Activated CD8-positive, alpha-beta T cell treated with anti-CD3 and anti-CD28 coated beads, Interleukin-2, amount 10 ng/mL, durations not matched to agents 7 days and 5 days (primary cell): ENCODE measurements at places on chromosomes 6 and 20.

DNA sequence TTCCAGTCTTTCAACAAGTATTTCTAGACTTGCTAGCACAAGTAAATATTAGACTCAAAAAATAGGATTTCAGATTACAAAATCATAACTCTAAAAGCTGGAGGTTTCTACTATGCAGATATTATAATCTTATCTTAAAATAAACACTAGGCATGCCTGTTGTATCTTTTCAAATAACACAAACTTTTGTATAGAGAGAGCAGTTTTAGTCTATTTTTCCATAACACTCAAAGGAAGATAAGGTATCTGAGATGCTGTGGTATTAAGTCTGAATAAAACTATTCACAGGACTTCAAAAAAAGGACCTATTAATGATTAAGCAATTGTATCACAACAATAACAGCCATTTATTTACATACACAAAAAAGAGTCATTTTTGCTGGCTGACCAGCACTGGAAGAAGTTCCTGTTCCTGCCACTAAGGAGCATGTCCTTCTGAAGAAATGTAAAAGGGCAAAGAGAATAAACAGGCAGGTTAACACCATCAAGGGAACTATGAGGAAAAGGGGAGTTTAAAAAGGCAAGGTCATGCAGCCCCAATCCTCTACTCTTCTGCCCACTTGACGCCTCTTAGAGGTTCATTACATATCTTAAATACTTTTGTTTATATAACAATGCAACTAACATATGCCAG is 39.4 kb downstream of the REPS1 start:
- DNase-seq = no peak

- peak; percentile 21 for DNase-seq
These were observed 46.1 kb downstream of the POU3F2 start for GRCh38 chr6:98880486-98880885.

DNA sequence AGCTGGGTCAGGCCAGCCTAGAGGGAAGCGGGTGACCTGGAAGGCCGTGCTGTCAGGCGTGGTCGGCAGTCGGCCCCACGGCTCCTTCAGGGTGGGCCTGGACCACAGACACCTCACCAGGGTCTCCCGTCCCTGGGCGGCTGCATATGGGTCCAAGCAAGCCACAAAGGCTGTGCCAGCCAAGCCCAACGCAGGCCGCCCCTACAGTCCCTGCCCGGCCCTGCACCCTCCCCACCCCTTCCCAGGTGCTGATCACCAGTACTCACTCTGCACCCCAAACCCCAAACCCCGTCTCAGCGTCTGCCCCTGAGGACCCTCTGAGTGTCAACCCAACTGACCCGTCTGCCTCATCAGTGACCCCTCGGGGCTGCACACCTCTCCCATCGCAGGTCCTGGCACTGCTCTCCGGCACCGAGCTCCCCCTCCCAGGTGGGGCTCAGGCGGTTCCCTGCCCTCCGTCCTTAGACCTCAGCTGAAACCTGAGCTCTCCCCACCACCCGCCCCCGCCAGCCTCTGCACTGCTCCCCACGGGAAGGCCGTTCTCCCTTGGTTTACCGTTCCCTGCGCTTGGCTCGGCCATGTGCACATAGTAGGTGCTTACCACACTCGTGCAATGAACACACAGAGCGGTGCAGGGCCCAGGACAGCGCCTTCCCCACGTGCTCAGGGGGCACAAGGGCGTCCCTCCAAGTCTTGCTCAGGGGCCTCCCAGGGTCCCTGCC is 1.5 kb upstream of the PPDPF start:
- no peak for DNase-seq

DNA sequence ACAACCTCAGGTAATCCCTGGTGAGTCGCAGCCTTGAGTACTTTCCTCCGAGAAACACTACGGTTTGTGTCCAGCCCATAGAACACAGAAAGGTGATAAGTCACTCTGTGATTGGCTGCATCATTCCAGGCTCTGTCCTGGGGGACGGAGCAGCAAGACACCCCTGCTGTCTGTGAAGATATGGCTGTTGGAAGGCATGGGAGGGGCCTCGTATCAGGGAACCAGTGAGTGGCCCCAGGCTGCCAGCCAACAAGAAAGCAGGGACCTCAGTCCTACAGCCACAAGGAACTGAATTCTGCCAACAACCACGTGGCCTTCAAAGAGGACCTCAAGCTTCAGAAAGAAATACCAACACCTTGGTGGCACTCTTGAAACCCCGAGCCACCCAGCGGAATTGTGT is 6.4 kb upstream of the EEF1A2 start:
- DNase-seq = no peak

- DNase-seq = no peak
These were observed at the start of gene PGK2 for GRCh38 chr6:49787176-49787575. TSS of gene PGK2 (minus strand) at chr6:49787285. CDS start at chr6:49787187, 98 bp downstream.

GRCh38 chr6:111720931-111721496 is 115.3 kb upstream of the TRAF3IP2 start:
- DNase-seq = no peak

- no peak for DNase-seq
These were observed 306.0 kb downstream of the FARS2 start for GRCh38 chr6:5567352-5567751.

- DNase-seq = no peak
These were observed 57.1 kb upstream of the HDDC2 start for GRCh38 chr6:125358898-125359297.

DNA sequence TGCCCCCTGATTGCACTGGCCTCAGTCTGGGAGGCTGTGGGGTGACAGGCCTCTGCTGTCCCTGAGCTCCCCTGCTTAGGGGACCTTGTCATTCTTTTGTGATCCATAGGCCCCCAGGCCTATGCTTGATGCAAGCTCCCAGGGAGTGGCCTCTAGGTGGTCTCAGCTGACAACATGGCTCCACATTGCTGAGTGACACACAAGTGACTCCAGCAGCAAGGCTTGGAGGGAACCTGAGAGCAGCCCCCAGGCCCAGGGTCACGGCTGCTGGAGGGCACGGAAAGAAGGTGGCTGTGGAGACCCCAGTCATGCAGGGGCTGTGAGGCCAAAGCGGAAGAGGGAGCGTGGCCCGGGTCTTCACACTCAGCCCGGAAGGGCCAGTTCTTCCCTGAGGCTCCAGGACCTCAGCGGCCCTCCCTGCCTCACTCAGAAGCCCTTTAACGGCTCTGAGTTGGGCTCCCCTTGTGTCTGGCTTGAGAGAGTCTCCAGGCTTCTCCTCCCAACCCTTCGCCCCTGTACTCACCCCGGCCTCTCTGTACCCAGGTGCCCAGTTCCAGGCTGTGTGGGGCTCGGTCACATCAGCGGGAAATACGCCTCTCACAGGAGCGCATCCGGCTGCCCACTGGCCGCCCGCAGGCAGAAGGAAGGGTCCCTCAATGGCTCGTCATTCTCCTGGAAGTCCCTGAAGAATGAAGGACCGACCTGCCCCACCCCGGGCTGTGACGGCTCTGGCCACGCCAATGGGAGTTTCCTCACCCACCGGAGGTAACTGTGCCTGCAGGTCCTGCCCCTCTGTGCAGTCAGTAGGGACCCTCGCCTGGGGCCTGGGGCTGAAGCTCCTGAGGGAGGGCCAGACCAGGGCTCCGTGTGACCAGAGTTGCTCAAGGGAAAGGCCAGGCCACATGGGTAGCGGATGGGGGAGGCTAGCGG is 23.7 kb upstream of the PCMTD2 start:
- DNase-seq = no peak

GRCh38 chr20:9999645-10000044 is 35.1 kb upstream of the ANKEF1 start:
- DNase-seq = no peak

- no peak for DNase-seq
These were observed 1249.0 kb upstream of the CITED2 start for GRCh38 chr6:140623498-140623897.

GRCh38 chr6:42203183-42203582 is 8.4 kb upstream of the GUCA1B start:
- DNase-seq = no peak

DNA sequence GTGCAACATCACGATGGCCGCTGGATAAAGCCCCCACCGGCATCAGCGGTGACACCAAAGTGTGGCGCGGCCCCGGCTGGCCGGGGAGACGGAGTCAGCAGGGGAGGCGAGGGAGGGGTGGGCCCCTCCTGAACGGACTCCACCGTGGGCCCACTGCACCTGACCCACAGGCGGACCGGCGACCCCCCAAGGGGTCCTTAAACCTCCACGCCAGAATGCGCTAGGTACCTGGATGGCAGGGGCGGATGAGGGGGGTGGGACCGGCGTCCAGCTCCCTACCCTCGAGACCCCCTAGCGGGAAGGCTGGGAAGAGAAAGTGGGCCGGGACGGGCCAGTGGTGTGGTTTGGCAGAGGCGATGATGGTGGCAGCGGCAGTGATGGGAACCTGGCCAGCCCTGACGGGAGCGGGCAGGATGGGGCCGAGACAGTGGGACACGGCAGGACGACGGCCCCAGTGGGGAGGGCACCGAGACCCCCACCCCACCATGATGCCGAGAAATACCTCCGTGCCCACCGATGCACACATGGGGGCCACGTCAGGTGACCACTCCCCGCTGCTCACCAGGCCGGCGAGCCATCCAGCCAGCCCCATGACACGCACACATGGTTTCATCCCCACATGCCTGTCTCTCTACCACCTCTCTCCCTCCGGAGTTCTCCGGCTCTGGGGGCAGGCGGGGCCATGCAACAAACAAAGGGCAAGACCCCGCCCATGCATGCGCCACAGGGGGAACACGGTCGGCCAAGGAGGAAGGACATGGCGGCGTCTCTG is 771.9 kb upstream of the DEFB115 start:
- DNase-seq = no peak
